T-helper 1 cell (primary cell): ENCODE measurements at places on chromosomes 3 and 15.

- peak; percentile 47 for DNase-seq
Observed at GRCh38 chr3:16550676-16551341, 37.3 kb upstream of the RFTN1 start.

DNA sequence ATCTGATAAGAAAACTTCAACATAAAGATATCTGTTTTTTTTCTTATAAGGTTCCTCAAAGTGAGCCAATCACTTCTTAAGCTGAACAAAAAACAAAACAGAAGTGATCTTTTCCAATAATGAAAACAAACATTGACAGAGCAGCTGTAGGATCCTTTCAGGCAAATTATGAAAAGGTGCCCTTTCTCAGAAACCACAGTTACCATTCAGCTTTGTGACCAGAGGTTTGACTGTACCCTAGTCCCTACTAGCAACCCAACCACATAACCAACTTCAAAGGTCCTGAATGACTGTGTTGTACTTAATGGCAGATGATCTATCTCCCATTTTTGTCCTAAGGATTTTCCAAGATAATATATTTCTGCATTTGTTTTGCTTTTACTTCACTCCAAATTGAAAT lies 39.4 kb upstream of the CCR2 start:
- DNase-seq: peak; percentile 46

DNA sequence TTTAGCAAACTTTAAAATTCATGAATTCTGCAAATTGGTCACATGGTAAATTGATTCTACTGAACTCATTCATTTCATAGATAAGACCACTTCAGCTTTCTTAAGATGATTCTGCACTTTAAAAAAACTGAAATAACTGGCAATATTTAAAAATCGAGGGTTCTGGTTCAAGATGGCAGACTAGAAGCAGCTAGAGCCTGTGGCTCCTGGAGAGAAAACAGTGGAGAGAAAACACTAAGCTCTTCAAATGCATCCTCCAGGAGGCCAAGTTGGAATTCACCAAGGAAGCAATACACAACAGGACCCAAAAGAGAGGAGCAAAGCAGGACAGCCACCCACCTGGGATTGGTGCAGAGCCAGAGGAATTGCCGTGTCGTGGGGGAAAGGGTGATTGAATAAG lies 132.1 kb downstream of the SPATA16 start:
- DNase-seq: no peak

- DNase-seq: no peak
Observed at GRCh38 chr3:139764936-139765335, 87.2 kb upstream of the NMNAT3 start.

GRCh38 chr15:71386005-71386404 lies 270.7 kb downstream of the THSD4 start:
- DNase-seq: no peak

DNA sequence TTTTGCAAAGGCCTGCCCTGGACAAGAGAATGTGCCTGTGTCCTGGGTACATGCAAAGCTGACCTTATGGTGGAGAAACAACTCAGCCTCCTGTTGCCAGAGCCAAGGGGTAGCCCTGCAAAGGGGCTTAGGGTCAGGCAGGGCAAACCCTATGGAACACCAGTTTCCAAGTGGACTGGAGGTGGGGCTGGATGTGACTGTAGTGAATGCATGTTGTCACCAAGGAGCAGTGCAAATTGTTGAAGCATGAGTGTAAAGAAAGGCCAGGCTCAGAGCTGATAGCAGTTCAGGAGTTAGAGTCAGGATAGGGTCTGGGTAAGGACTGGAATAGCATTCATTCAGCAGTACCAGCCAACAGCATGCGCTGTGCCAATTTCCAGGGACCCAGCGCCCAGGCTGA lies 82.9 kb upstream of the PXYLP1 start:
- DNase-seq: no peak

DNA sequence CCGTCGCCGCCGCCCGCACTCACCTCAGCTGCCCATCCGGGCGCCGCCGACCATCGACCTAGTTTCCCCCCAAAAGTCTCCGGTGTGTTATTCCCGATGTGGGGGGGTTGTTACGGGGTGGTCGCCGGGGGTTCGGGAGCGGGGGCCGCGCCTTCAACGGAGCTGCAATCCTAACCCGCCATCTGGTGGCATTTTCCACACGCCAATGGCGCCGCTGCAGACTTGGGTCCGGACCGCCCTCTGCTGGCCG lies at the start of gene STAG1:
Gene STAG1, minus strand, starts transcription at position 207 of the 250 bp plus-strand sequence. CDS start 121,480 bp downstream, outside the sequence.
- no peak for DNase-seq

DNA sequence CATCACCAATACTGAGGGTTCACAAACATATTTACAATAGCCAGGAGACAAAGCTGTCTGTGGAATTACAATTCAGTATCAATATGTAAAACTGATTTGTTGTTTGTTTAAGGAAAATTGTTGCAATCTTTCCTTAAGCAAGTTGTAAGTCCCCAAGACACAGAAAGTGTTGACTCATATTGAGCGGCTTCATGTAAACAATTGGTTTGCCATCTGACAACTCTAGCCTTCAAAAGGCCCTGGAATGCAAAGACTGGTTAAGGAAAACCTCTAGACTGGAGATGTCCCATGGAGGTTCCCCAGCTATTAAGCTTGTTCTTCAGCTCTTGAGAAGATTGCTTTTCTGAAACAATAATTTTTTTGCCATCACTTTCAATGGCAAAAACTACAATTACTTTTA lies 283.7 kb upstream of the PROK2 start:
- DNase-seq: no peak

- no peak for DNase-seq
Observed at GRCh38 chr15:76222159-76222558, 89.1 kb downstream of the ETFA start.

GRCh38 chr3:181075098-181075497 lies 85.6 kb upstream of the DNAJC19 start:
- DNase-seq: no peak

DNA sequence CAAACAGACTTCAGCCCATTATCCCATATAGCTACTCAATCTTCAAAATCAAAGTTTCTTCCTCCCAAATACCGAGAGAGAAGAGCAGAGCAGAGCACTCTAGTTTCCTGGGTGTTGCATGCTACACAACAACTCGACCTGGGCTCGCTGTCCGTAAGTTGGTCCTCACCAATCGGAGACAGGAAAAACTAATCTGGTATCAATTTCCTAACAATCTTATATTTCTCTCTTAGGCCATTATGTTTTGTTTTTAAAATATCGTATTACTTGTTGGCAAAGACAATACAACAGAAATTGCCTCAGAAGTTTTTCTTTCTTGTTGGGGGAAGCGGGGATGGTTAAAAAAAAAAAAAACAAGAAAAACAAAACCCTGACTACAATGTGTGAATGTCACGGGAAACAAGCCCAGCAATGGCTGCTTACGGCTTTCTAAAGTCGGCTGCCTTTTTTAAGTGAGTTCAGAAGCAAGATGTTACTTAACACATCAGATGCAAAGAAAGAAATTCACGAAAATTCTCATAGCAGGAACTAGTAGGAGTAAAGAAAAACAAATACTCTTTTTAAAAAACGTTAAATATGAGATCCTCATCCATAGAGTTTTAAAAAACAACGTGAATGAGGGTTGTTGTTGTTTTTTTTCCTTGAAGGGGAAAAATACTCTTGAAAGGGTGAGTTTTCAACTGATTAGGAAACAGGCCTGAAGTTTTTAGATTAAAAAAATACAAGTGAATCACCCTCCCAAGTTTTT lies 1.9 kb downstream of the VGLL4 start:
- no peak for DNase-seq

DNA sequence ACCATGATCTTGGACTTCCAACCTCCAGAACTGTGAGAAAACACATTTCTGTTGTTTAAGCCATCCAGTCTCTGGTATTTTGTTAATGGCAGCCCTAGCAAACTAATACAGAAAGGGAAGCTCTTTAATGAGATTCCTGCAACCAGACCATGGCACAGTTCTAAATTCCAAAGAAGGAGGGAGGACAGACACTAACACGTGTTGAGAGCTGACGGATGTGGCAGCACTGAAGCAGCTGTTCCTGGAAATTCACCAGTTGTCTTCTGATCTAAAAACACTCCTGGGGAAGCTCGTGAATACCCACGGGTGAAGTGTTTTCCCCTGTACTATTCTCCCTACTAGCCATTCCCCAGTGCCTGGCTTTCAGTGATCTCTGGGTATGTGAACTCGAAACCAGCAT lies 56.7 kb downstream of the RPL22L1 start:
- no peak for DNase-seq

DNA sequence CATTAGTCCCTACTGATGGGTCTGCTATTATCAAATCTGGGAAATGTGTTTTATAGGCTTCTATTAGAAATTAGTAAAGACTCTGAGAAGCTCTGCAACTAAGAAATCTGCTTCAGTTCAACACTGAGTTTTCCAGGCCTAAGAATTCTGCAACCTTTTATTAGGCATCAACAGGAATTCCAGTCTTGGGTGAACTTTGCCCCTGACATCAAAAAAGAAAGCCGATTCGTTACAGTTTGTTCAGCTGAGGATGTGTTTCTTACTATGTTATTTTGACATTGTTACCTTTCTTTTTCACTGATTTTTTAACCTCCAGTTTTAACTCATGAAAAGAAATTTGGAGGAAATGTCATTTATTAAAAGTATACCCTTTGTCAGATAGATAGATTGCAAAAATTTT lies 131.5 kb upstream of the KCNH8 start:
- no peak for DNase-seq

- DNase-seq: no peak
Observed at GRCh38 chr3:6262010-6262409, 598.9 kb upstream of the GRM7 start.

GRCh38 chr3:26308454-26308853 lies 314.1 kb upstream of the LRRC3B start:
- DNase-seq: no peak

DNA sequence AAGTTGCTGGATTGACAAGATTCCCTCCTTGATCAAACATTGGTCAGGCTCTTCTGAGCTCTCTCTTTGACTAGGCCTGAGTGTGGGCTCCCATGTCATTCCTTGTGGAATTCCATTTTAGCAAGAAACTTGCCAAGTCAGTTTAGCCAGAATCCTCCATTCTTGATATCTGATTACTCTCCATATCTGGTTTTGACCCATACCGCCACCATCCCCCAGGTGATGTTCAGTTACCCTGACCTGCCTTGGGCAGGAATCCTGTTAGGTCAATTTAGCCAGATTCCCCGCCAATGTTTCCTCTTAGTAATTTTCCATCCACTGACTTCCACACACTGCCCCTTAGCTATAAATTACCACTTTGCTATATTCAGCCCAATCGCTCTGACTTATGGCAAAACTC lies 1.0 kb upstream of the PCCB start:
- no peak for DNase-seq

DNA sequence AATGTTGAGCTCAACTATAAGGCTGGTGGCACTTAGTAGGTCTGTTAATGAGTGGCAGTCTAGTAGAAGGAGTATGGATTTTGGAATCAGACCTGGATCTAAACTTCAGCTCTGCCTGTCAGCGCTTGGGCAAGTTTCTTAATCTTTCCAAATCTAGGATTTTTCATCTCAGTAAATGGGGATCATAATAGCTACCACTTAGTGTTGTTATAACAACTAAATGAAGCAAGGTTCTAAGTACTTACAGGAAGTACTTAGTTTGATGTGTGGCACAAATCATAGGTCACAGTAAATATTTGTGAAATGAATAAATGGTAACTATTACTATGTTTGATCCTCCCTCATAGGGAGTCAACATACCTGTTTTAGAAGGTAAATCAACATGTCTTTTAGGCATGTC lies 31.4 kb downstream of the SLC49A4 start:
- no peak for DNase-seq

DNA sequence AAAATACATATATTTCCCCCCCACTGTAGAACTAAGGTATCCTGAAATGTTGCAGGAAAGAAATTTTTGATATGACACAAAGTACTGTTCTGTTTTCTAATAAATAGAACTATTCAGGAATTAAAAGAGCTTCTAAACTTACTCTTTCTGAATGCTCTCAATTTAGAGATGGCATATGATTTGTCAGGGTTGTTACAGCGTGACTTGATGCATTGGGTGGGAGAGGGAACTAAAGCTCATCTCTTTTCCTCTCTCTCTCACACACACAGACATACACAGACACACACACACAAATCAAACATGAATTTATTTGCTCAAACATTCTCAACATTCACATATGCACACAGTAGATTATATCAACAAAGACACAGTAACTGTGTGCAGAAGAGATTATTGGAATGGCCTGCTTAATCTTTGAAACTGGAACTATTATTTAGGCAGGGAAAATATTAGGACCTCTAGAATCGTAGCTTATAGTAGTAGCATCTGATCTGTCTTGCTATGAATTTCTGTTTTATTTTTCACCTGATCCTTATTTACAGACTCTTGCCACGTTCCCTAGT lies 807.4 kb upstream of the GBE1 start:
- DNase-seq: no peak

GRCh38 chr15:99486371-99487336 lies 79.1 kb upstream of the MEF2A start:
- no peak for DNase-seq

DNA sequence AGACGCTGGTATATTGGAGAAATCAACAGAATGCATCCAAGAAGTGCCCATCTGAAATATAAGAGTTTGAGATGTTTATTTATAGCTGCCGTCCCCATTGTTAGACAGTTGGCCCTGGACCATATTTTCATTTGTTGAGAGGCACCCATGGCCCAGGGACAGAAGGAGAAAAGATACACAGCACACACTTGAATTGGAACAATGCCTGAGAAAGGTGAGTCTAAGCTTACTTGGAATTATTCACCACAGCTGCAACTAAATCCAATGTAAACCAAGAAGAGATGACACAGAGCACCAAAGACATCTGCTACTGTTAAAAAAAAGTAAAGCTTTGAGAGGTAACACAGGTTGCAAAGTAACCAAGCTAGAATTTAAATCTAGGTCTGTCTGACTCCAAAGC lies 525.5 kb upstream of the NAALADL2 start:
- no peak for DNase-seq

DNA sequence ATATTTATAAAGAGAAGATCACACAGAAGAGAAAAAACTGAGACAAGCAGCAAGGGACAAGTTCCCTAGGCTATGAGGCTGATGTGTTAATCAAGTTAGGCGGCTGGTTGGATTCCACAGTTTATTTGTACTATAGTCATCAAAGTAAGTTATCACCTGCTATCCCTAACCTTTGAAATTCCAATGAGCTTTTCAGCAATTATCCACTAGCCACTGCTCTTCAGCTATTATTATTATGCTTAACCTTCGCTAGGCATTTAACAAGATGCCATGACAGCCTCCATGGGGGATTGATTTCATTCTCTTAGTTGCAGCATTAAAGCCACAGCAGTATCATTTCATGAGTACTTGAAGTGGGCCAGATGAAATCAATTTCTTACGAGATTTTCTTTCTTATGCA lies 699.5 kb upstream of the NAALADL2 start:
- DNase-seq: no peak

- no peak for DNase-seq
Observed at GRCh38 chr3:52034212-52034611, 22.2 kb downstream of the DUSP7 start.

DNA sequence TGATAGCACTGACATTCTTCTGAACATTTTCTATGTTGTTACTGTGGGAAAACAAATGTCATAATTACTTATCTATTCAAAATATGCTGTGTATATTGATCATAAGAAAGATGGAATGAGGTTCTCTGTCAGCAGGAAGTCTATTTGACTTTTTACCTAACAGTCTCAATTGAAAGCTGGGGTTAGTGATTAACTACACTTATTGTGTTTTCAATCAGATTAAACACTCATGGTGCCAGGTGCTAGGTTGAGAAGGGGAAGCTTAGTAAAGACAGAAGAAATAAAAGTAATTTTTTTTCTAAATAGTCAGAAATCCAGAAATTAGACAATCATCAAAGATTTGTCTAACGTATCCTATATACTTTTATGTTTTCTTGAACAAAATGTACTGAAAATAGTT lies 281.0 kb upstream of the NR2E3 start:
- no peak for DNase-seq

GRCh38 chr3:76561494-76562236 lies 478.2 kb upstream of the ROBO2 start:
- no peak for DNase-seq

- no peak for DNase-seq
Observed at GRCh38 chr3:149579838-149580542, 77.8 kb downstream of the WWTR1 start.
